GM03348 (cell line): ENCODE measurements at places on chromosomes 5 and 9.
A peak's percentile ranks its signal among the peaks of the same experiment; 100 is the strongest.

- DNase-seq = peak; percentile 70
Measured at GRCh38 chr9:17135295-17136160, 688 bp downstream of the CNTLN start.

DNA sequence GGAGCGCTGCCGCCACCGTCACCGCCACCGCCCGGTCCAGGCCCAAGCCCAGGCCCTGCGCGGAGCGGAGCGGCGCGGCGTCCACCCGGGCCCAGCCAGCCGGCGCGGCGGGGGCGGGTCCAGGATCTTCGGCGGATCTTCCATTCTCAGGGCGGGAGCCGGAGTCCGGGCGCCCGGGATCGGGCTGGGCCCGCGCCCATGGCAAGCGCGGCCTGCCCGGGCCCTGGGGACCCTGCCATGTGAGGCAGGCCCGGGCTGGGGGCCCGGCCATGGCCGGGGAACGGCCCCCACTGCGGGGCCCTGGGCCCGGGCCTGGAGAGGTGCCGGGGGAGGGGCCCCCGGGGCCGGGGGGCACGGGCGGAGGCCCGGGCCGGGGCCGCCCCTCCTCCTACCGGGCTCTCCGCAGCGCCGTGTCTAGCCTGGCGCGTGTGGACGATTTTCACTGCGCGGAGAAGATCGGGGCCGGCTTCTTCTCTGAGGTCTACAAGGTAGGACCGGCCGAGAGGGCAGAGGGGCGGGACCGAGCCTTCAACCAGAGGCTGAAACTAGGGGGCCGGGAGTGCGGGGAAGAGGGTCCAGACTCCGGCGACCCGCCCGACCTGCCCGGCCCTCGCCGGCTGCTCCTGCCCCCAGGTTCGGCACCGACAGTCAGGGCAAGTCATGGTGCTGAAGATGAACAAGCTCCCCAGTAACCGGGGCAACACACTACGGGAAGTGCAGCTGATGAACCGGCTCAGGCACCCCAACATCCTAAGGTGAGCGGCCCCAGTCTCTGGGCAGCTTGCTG lies 482 bp downstream of the TESK1 start:
- peak; percentile 28 for DNase-seq

- DNase-seq = peak; percentile 9
Measured at GRCh38 chr9:123834218-123834888, 95.6 kb downstream of the DENND1A start.

DNA sequence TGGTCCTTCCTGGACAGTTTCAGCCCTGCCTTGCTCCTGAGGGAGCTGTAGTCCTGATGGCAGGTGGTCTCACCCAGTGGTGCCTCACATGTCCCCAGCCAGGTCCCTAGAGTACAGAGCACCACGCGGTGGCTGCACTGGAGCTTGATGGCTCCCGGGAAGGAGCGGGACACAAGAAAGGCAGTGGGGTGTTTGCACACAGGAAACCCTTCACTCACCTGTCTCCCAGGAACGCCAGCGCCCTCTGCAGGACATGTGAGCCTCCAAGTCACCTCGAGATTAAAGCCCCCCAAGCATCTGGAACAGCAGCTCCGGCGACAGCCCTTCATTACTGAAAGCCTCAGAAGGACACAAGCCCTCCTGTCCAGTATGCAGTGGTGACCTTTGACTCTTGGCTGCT lies 19.9 kb upstream of the TMEM250 start:
- no peak for DNase-seq

DNA sequence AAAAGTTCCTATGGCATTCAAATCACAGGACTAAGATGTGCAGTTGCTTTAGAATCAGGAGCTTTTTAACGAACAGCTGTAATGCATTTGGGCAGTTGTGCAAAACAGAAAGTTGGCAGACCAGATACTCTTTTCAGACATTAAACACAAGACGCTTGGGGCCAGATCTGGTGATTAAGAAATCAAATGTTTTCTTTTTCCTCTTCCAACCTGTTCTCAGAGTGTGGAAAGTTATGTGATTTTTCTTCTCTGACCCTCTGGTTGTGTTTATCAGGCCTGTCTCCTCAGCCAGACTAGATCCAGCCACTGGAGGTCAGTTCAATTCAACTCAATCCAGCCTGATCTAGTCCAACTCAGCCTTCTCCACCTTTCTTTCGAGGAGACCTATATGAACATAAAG lies 298.5 kb upstream of the PCSK5 start:
- no peak for DNase-seq

DNA sequence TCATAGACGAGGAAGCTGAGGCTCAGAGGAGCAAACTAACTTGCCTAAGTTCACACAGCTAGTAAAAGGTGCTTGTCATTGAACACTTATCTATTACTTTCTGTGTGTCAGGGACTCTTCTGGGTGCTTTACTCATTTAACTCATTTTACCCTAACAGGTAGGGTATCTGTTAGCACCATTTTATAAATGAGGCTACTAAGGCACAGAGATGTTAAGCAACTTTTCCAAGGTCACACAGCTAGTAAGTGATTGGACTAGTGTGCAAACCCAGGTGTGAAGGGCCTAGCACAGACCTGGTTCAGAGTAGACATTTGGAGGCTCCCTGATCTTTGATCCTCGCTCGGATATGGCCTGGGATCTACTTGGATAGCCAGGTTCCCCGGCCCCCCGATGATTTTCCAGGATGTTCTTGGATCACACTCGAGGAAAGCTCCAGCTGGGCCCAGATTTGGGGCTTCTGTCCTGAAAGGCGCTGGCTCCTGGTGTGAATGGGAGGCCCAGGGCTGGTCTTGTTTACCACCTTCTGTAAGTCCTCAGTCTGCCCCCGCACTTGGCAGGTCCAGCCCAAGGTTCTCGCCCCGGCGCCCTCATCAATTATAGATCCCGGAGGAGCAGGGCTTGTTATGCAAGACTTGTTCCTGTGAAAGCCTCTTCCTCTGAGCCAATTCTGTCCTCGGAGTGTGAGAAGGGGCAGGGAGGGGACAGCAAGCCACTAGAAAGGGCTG lies 37.5 kb downstream of the GSN start:
- DNase-seq = peak; percentile 41

DNA sequence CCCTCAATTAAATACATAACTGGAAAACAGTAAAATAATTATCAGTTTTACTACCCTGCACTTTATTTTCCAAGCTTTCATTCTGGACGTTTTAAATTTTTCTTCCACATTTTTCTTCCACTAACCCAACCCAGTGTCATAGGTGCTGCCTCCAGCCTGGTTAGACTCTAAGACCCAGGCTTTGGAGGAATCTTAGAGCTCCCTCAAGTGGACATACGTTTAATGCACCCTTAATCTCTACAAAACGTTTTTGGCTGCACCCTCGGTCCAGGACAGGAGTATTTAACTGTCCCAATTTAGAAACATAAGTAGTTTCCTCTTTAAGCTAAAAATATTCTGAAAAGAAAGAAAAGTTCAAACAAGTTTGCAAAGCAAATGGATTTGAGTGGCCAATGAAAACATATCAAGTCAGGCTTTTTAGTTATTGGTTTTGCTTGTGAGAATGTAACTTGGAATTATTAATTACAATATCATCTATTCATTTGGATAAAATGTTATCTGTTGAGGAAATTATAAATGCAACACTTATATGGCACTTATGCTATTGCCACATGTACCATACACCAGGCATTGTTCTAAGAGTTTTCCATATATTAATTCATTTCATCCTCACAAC lies 38.9 kb downstream of the CDH6 start:
- peak; percentile 80 for DNase-seq

DNA sequence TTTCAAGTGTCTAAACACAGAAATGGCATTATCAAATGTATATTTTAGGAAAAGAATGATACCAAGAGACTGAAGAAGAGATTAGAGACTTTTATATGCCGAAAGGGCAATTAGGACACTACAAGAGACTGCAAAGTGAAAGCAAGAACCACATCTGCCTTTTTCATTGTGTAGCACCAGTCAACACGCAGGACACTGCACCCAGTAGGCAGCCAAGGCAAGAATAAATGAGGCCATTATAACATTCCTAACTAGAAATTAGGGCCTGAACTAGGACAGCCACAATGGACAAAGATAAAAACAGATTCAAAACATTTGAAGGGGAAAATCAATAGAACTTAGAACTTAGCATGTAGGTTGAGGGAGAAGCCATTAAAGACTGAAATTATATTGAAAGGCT lies 10.8 kb downstream of the CETN3 start:
- DNase-seq = no peak

DNA sequence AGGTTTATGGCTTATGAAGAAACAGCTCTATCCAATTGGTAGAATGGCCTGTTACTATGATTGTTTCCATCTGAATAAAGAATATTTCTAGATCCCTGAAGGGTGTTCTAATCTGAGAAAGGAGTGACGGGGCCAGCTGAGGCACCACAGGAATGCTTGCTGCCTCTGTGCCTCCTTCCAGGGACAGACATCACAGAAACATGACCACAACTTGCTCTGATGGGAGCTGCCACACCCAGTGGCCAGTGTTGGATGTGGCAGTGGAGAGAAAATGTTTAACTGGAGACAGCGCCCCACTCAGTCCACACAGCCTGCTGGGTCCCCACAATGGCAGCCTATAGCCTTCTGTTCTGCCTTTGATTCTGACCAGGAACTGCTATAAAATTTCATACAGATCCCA lies 38.6 kb upstream of the TESK1 start:
- DNase-seq = peak; percentile 71

DNA sequence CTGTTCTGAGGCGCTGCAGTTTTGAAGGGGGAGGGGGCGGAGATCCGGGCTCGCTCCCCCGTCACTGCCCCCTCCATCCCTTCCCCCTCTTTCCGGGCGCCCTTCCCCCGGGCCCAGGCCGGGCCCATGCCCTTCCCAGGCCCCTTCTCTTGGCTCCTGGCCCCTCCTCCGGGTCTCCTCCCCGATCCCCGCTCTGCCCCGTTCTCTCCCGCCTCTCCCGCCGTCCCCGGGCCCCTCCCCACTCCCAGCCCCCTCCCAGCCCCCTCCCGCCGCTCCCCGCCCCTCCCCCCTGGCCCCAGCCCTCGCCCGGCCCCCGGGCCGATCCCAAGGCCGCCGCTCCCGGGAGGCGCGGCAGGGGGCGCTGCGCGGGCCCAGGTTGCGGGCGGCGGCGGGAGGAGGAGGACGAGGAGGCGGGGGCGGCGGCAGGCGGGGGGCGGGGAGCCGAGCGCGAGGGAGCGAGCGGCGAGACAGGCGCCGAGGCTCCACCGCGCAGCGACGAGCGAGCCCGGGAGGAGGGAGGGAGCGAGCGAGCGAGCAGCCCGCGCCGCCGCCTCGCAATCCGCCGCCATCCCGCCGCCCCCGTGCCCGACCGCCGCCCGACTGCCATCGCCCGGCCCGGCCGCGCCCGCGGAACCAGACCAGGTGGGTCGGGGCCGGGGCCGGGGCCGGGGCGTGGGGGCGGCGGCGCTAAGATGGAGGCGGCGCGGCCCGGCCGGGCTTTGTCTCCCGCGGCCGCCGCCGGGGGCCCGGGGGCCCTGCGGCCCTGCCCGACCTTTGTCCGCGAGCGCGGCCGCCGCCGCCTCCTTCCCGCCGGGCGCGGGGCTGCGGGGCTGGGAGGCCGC lies at the start of gene PRRC2B:
TSS of gene PRRC2B (plus strand) at position 465 of the 842 bp plus-strand sequence. CDS start 36,059 bp downstream, outside the sequence.
- DNase-seq = peak; percentile 97

GRCh38 chr5:62790348-62790747 lies 211.7 kb downstream of the LRRC70 start:
- no peak for DNase-seq

- peak; percentile 87 for DNase-seq
Measured at GRCh38 chr9:131402738-131403492, 9.0 kb downstream of the PRRC2B start.

DNA sequence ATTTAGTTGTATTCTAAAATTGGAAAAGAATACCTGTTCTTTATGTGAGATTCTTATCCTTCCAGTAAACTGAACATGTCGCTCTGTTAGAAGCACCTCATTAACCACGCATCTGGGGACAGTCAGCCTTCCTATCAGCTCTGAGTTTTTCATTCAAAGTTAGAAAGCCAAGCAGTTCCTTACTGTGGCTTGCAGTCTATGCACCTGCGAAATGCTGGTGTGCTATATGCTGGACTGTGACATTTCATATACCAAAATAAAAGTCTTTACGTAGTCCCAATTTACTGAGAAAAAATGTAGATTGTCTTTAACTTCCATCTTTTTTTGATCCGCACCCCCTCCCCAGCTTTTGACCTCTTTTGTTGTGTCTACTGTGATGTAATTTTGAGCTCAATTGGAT lies 4.3 kb downstream of the ANP32B start:
- DNase-seq = no peak

GRCh38 chr9:36169166-36169565 lies at the start of gene CCIN:
CCIN (plus strand) TSS chr9:36169388; CDS start chr9:36169503, 115 bp downstream.
- DNase-seq = no peak

GRCh38 chr5:80917631-80918030 lies 42.5 kb upstream of the RASGRF2 start:
- DNase-seq = no peak

GRCh38 chr9:71136696-71137095 lies 15.3 kb upstream of the TRPM3 start:
- no peak for DNase-seq

DNA sequence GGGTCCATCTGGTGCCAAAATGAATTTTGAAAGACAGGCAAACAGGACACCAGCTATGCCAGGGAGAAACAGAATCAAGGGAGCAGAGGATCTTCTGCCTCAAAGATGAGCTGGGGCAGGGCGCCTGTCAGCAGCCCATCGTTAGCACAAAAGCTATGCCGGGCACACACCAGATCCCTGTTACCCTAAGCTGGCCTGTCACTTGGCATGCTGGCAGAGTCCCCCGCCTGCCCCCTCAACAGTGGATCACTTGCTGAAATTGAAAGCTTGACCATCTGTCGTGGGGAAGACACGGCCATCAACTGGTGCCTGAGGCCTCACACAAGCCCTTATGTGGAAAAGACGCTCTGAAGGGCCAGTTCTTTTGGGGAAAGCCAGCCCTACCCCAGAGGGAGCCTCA lies 256.4 kb downstream of the EBF1 start:
- no peak for DNase-seq

- no peak for DNase-seq
Measured at GRCh38 chr5:130251931-130252330, 347.7 kb downstream of the CHSY3 start.
